WTC11 (cell line): ENCODE measurements at places on chromosomes 12 and 14. TPM values are rescaled to one million over a fixed set of nuclear protein-coding genes. Genes with fewer than 3 reads are reported as not detected.

SYT1 gene
- total RNA-seq = 34.7 to 45.2 TPM (median 36.0 TPM) in 3 replicates

GRCh38 chr12:118307069-118307954, 65.4 kb downstream of the TAOK3 start:
- DNase-seq = no peak

GRCh38 chr12:124441443-124442194, 125.8 kb downstream of the NCOR2 start:
- no peak for DNase-seq

DNA sequence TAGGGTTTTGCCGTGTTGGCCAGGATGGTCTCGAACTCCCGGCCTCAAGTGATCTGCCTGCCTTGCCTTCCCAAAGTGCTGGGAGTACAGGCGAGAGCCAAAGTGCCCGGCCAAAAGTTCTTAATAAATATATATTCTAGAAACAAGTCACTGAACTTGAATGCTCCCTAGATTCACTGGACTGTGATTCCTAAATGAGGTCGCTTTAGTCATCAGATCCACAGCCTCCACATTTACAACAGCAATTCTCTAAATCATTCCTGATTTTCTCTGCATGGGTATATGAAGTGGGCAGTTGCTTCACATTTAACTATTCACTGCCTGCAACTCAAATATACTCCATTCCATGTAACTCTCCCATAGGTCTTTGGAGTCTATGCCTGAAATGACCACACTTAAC, 813.0 kb downstream of the GALC start:
- no peak for DNase-seq

ZC2HC1C gene
- total RNA-seq = 1.3 to 1.8 TPM (median 1.6 TPM) in 3 replicates

GRCh38 chr12:100348657-100349454, 8.0 kb upstream of the SLC17A8 start:
- DNase-seq = no peak

CLEC4D gene
- 0.09 to 0.16 TPM in 2 of 3 replicates, not detected in the other for total RNA-seq

GRCh38 chr12:74791365-74791764, 253.7 kb downstream of the ATXN7L3B start:
- DNase-seq = no peak

DPPA3 gene
- total RNA-seq = 3.3 to 6.8 TPM (median 3.9 TPM) in 3 replicates

DNA sequence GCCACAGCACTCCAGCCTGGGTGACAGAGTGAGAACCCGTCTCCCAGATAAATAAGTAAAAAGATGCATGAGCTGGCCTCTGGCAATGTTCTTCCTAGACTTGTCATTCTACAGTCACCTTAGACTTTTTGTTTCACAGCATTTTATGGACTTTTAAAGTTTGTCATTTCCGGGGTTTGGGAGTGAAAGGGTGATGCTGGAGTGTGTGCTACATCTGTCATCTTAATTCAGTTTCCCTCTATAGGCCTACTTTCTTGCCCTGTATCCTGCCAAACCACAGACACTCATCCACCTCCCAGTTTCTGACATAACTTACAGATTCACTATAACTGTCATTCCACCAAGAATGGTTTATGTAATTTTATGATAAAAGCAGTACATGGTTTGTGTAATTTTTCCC, 166.7 kb upstream of the PARP11 start:
- no peak for DNase-seq

GRCh38 chr14:102849526-102850379, 72.5 kb downstream of the TRAF3 start:
- DNase-seq = no peak

DNA sequence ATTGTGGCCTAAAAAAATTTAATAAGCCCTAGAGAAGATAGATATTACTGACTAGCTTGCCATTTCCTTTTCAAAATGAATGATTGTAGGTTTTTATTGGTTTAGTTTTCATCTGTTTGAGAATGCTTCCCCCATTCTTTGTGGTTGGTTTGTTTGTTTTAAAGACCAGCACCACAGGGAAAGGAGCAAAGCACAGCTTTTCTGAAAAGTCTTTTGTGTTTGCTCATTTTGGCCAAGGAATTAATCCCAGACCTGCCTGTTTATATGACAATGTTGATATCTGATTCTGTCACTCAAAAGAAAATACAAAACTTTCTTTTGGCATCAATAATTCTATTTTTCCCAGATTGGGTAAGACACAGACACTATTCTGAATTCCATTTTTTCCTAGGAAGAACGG, 312.5 kb upstream of the FLRT2 start:
- no peak for DNase-seq
